ENCODE measurements at places on chromosomes 5 and 9. TPM values are rescaled to one million over a fixed set of nuclear protein-coding genes. Genes with fewer than 3 reads are reported as not detected.

GRCh38 chr5:156716591-156717380 lies 133.3 kb upstream of the PPP1R2B start:
- no peak for DNase-seq
- no peaks in the 10 kb centered on the region for H3K36me3 ChIP-seq
- H3K27me3 ChIP-seq, result peaks cover 7% of the 10 kb centered on the region
- no peak overlapping the region for H3K4me3 ChIP-seq
- H3K27ac ChIP-seq, result no peak overlapping the region

The RASGRF2 gene
- total RNA-seq, result 19.4 TPM

The FOXD4 gene
- not detected for total RNA-seq

DNA sequence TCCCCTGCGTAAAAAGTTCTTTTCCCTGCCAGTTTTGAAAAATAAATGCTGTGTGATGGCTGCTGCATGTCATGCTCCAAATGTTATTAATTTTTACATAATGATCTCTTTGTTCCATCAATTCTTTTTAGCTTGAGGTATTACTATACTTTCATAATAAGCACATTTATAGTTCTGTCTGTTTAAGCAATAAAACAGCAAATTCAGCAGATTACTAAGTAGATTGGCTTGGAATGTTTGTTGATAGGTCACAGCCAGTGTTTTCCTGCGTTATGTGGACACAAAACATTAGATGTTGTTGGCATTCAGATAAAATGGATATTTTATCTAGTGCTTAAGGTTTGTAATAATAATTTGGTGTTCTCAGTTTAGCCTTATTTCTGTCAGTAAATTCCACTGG lies 242.0 kb downstream of the KDM4C start:
- H3K4me3 ChIP-seq, result no peak overlapping the region
- H3K4me1 ChIP-seq, result peaks cover 3% of the 10 kb centered on the region
- no peaks in the 10 kb centered on the region for H3K27me3 ChIP-seq
- no peak for DNase-seq

The PCDHB6 gene
- total RNA-seq, result not detected

The PCA3 gene
- total RNA-seq, result not detected

DNA sequence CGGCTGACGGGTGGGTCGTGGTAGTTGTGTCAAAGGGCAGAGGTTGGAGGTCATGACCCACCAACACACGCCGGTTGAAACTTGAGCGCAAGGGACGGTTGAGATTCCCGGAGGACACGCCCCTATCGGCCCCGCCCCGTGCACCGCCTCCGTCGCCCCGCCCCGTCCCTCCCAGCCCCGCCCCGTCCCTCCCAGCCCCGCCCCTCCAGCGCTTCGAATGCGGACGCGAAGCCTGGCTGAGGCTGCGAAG lies 226 bp upstream of the RANBP17 start:
- H3K4me1 ChIP-seq, result peaks cover 3% of the 10 kb centered on the region
- peak overlapping the region; percentile 5 for H3K4me3 ChIP-seq
- H3K27me3 ChIP-seq, result peaks cover 28% of the 10 kb centered on the region
- DNase-seq, result no peak

DNA sequence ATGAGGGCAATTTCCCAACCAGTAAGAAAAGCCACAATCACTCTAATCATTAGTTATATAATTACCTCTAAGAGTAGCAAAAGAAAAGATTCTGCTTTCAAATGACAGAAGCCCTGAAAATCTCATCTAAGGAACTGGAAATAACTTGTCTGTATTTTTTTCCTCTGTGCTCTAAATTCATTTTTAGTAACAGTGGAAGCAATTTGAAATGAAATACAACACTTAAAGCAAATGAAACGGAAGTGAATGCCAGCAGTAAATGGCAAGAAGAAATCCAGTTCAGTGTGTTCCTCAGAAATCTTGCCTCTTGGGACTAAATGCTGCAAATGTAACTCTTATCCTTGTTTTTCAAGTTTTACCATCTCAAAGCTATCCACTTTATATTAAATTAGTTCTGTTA lies 294.9 kb downstream of the TAF11L14 start:
- H3K27ac ChIP-seq, result no peak overlapping the region
- no peaks in the 10 kb centered on the region for H3K4me1 ChIP-seq
- H3K36me3 ChIP-seq, result no peaks in the 10 kb centered on the region
- no peak for DNase-seq
- H3K27me3 ChIP-seq, result no peaks in the 10 kb centered on the region

DNA sequence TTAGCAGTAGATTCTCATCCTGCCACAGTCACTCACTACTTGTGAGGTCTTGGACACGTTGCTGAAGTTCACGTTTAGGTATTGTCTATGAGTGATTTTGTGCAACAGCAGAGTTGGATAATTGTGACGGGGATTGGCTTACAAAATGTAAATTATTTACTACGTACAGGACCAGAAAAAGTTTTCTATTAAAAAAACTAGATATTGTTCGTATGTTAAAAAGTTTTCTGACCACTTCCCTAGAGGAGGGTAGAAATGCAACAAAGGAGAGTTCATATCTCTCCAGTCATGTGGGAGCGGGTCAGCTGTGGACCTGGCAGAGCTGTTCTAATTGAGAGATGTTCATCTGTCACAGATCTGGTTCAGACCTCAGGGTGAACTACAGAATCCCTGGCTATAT lies 976.1 kb upstream of the NUDT12 start:
- no peak overlapping the region for H3K4me3 ChIP-seq
- DNase-seq, result no peak
- no peak overlapping the region for H3K27ac ChIP-seq
- H3K27me3 ChIP-seq, result no peaks in the 10 kb centered on the region
- H3K4me1 ChIP-seq, result no peaks in the 10 kb centered on the region

The PDLIM4 gene
- 1.2 TPM for total RNA-seq

All from activated T-helper 2 cell treated with anti-CD3 and anti-CD28 coated beads, Interferon-gamma antibody, Interleukin-2, Interleukin-4, amounts not matched to agents 10 μg/mL and 5 μg/mL and 100 μg/mL, durations not matched to agents 14 hours and 24 hours and 36 hours (primary cell).